AML-193 (cell line): ENCODE measurements at places on chromosomes 12 and 14.

DNA sequence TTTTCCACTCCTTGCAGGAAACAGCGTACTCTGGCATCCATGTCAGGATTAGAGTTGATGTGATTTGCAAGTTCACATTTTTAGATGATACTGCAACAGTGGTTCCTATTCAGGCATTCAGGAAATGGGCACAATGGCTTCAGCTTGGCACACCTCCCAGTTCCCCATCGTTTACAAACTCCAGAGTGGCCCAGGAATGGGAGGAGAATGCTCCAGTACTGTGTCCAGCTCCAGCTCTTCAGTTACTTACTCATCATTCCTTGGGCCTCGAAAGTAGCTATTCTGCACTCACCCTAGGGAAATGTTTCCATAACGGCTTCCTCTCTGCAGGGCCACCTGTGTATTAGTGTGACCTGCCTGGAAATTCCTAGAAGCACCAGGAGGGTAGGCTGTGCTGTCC, 239.7 kb upstream of the RGS6 start:
- no peak for DNase-seq

- peak; percentile 10 for DNase-seq
Measured at GRCh38 chr14:30657606-30658163, 35.6 kb downstream of the SCFD1 start.

DNA sequence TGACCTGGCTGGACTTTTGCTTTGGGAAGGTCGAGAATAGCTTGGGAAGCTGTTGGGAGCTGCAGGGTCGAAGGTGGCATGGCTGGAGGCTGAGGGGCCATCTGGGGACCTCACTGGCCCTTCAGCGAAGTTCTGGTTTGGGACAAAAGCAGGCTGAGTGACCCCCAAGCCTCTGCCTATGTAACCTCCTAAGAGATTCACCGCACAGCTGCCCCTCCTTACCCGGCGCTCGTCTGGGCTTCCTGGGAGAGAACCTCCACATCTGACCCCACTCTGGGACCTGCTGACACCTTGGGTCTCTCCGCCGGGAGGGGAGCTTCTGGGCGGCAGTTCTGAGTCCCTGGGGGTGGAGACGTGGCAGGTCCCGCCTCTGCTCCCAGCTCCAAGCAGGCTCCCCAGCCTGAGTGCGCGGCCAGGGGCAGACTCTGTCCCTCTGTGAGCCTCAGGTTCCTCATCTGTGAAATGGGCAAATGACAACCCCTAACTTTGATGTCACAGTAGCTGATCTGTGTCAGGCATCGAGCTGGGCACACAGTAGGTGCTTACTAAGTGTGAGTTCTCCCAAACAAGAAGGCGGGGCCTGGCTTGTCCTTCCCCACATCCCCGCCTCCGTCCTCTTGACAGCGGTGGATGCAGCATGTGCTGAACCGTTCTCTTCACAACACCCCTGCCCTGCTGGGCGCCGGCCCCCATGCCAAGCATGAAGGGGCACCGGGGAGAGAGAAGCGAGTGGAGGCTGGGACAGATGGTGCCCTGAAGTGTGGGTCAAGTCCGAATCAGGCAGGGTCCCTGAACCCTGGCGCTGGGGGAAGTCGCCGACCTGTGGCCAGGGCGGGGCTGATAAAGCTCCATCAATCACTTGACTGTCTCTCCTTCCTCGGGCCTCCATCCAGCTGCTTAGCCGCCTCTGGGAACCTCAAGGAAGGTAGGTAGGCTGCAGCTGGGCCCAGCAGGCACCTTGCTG, 3.8 kb downstream of the EXOC3L4 start:
- no peak for DNase-seq

DNA sequence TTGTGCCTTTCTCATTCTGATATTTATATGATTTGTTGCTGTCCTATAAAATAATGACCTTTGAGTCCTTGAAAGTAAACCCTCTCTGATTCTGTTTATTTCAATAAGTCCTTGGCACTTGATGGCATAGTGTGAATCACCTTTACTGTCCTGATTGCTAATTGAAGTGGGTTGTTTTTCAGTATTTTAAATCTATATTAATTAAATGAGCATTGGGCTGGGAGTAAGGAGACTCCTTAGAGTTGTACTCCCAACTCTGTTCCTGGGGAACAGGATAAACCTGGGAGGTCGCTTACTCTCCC, 235.7 kb downstream of the EGLN3 start:
- no peak for DNase-seq

DNA sequence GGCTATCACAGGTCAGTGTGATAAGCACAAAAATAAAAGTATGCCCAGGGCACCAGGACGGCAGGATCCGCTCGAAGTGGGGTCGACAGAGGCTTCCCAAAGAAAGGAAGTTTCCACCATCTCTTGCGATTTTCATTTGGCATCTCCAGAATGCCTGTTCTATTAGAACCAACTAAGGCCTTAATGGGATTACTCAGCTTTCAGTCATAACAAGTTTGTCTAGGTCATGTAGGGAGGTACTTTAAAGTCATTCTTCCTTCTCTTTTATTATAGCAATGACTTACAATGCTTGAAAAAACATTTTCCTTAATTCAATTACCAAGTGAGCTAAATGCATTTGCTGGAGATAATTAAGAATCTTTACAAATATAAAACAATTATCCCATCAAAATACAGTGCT, 83.6 kb upstream of the DIO3 start:
- no peak for DNase-seq

DNA sequence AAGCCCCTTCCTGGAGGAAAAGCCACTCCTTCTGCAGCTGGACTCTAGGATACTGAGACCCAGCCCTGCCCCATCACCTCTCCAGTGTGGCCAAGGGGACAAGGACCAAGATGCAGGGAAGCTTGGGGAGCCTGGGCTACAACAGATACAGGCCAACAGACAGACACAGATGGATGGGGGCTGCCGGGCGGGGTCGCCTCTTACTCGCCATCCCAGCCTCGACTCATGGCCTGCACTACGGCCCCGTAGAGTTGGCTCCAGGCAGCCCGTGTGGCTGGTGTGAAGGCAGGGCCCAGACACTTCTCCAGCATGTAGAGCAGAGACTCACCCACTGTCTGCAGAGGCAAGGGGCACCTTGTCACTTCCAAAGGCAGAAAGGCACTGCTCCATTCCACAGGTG, 4.7 kb downstream of the NGB start:
- no peak for DNase-seq
